ENCODE measurements at places on chromosomes 11 and 22.

GRCh38 chr11:57213342-57214097 is 23.5 kb downstream of the APLNR start:
- no peak for DNase-seq

DNA sequence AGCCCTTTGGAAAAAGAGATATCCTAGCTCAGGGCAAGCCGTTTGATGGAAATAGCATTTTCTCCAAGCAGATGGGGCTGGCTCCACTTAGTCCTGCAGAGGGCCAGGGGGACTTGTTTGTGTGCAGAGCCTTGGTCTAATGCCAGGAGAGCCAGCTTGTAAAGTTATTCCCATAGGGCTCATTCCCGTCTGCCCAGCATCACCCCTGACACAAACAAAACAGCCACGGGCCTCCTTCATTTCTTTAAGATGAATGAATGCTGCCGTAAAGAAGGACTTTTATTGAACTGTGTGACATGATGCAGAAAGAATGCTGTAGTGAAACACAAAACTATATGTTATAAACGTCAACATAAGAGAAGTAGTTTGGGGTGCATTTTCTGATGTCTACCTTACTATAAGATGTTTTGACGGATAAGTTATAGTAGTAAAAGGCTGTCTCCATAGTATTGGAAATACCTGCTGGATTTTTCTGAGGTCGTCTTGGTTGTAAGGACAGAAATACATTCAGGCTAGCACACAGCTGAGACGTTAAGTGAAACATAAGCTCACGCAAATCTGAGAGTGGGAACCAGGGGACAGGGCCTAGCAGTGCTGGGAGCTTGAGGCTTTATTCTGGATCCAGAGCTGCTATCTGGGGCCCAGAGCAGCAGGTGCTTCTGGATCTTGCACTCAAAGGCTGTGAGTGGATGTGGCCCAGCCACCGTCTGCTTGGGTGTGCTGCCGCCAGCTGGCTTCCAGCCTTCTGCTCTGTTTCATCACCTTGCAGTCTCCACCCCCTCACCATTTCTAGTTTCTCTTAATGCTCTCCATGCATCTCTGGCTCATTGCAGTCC is 53.3 kb downstream of the NCAM1 start:
- DNase-seq = no peak

GRCh38 chr11:129731316-129731715 is 84.3 kb upstream of the TMEM45B start:
- no peak for DNase-seq

GRCh38 chr11:130429120-130429681 is 792 bp upstream of the ADAMTS8 start:
- DNase-seq = no peak

DNA sequence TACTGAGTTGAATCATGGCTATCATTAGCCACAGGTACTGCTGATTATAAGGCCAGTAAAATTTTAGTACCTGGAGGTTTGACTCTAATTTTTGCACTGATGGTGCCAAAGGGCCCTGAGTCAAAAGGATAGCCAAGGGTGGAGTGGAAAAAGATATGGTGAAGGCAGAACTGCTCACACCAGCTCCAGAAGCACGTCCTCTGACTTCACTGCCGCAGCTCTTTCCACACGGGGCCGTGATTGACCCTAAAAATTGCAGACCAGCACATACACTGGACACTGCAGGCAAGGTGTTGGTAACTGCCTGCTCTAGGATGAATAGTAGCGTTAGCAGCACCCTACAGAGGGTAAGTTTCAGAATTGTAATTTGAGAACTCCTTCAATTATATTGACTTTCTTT is 25.4 kb upstream of the GRIK4 start:
- DNase-seq = no peak

DNA sequence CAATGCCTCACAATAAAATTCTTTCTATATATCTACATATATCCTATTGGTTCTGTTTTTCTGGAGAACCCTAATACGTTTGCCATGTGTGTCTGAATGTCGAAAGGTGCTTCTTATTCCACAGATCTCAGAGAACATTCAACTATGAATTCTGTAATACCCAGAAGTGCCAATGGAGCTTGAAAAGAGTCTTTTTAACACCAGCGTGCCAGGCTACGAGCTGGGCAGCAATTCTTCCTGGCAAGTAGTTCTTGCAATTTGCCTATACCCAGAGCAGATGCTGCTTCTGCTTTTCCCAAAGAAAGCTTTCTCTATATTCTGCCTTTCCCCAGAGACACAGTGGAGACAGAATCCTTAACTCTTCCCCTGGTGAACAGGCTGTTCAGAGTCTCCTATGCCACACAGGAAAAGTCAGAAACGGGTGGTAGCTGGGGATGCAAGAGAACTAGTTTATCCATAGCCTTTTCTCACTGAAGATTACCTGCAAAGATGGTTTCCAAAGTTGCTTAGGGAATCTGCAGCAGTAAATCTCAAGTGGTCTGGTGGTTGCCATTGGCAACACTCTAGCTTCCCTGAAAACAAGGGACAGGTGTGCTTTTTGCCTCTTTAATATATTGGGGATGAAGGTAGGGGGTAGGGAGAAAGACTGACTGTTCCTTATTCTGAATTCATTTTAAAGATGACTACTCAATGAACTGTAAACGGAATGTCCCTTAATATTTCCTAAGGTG is 16.8 kb upstream of the PAFAH1B2 start:
- DNase-seq = no peak

DNA sequence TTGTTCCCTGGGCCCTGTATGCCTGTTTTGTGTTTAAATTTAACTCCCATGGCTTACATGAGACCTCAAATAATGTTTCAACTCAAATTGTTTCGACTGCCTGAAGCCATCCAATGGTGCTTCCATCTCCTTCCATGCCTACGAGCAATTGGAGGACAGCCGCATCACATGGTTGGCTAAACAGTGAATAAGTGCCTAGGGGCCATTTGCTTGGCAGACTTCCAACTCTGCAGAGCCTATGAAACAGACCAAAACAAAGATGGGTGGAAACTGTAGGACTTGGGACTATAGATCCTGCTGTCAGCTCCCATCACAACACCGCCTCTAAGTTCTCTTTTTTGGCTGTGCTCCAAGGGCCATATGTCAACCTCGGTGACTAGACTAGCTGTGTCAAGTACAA is 84.1 kb downstream of the PARVA start:
- no peak for DNase-seq

- no peak for DNase-seq
Measured at GRCh38 chr11:44818110-44818509, 91.3 kb downstream of the TSPAN18 start.

DNA sequence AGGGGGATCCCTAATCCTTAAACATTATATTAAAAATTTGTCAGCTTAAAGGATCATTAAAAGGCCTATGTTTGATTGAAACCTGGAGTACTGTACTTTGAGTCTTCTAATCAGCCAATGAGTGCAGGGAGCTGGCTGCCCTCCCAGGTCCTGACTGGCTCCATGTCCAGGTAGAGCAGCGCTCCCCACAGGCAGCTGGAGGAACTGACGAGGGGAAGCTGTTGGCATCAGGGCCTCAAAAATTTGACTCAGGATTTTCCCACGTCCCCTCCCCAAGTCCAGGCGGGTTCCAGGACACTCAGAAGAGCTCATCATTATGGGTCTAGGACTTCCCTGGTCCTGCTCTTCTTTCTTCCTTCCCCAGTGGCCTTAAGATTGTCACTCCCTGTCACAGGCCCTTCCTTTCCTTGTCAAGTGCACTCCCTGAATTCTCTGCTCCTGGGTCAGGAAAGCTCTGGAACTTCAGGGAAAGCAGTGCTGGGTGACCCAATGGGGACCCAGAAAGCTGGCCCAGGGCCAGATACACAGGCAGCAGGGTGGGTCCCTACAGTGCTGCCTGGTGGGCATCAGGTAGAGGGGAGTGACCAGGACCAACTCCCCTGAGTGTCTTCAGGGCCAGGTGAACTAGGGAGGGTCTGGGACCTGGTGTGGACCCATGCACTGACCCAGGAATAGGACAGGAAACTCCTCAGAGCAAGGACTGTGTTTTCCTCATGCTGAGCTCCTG is 65.5 kb downstream of the GGTLC2 start:
- no peak for DNase-seq

GRCh38 chr11:43868852-43869567 is 11.6 kb upstream of the ALKBH3 start:
- DNase-seq = peak; percentile 11

DNA sequence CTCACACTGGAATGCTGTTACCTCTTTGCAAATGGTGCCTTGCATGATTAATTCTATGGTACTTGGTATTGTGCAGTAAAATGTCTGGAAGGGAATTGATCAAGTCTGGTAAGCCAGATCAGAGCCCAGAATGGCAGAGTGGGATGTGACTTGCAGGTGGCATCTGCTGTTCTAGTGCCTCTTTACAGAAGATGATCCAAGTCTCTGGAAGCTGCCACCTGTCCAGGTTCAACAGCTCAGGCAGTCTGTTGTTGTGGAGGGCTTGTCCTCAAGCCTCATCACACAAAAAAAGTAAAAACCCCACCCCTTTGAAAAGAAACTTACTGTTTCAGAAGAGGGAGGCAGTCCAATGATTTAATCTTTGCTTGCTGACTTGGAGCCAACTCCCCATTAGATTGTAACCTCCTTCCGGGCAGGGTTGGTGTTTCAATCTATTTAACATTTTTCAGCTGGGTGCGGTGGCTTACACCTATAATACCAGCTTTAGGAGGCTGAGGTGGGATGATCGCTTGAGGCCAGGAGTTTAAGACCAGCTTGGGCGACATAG is 17.1 kb downstream of the ZNRF3 start:
- no peak for DNase-seq

- DNase-seq = no peak
Measured at GRCh38 chr11:95524314-95525036, 265.1 kb downstream of the FAM76B start.

DNA sequence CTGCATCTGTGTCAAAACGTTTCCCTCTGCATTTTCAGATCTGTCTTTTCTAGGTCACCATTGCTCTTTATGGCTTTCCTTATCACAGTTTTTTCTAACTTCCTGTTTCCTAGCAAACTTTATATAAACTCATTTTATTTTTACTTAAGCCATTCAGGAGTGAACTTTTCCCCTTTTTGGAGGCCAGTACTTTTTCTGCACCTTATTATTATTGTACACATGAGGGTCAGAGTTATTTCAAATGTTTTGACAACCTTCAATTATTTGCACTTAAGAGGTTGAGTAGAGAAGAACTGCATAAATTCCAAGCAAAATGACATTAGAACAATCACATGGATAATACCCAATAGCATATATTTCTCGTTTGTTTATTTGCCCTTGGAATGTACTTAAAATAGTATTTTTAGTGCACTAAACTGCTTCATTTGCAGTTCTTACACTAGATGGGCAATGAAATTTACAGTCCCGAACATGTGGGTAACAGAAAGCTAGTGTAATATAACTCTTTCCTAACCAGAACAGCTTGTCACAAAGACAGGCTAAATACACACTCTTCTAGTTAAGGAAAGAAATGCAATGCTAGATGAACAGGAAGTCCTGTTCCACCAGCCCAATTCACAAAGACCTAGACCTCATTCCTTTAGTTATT is 79.5 kb downstream of the UBASH3B start:
- no peak for DNase-seq

DNA sequence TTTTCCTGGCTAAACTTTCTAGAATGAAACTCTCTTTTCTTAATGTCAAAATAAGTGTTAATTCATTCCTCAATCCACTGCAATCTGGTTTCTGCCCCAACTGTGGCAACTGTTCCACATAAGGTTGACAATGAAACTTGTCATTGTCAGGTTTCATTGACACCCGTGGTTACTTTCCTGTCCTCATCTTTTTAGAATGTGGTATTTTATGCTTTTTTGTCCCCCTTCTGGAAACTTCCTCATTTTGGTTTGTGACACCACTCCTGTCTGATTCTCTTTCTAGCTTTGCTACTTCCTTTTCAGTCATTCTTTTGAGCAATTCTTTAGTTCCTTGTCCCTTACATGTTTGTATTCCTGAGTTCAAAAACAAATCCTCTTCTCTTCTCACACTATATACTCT is 7.5 kb upstream of the PDE3B start:
- no peak for DNase-seq

- DNase-seq = no peak
Measured at GRCh38 chr22:30860176-30861105, 108.1 kb downstream of the MORC2 start.

All from HTR-8/SVneo (cell line).